ENCODE measurements at places on chromosomes 13 and 19.
A peak's percentile ranks its signal among the peaks of the same experiment; 100 is the strongest.

DNA sequence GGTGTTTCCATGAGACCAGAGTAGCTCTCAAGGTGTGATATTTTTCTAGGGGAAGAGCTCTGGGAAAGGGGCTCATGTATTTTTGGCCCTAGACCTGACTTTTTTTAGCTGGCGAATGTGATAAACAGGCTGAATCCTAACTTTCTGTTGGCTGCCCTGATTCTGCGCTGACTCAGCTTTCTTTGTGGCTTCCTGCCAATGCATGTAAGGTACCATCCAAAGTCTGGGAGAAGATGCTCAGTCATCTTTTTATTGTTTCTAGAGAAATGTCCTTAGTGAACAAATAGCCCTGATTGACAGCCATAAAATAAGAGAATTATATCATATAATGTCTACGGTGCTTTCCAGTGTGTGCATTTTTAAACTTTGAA is 113.6 kb upstream of the MBNL2 start:
- H3K36me3 ChIP-seq = no peaks in the 10 kb centered on the region
- H3K4me3 ChIP-seq = no peak overlapping the region
- peaks cover 31% of the 10 kb centered on the region for H3K27me3 ChIP-seq
- DNase-seq = no peak
- no peak overlapping the region for H3K27ac ChIP-seq

- no peak overlapping the region for H3K4me3 ChIP-seq
- peaks cover 3% of the 10 kb centered on the region for H3K36me3 ChIP-seq
- H3K27me3 ChIP-seq = no peaks in the 10 kb centered on the region
- no peak for DNase-seq
- H3K4me1 ChIP-seq = no peaks in the 10 kb centered on the region
Measured at GRCh38 chr19:34851277-34851804, 75.4 kb upstream of the ZNF30 start.

DNA sequence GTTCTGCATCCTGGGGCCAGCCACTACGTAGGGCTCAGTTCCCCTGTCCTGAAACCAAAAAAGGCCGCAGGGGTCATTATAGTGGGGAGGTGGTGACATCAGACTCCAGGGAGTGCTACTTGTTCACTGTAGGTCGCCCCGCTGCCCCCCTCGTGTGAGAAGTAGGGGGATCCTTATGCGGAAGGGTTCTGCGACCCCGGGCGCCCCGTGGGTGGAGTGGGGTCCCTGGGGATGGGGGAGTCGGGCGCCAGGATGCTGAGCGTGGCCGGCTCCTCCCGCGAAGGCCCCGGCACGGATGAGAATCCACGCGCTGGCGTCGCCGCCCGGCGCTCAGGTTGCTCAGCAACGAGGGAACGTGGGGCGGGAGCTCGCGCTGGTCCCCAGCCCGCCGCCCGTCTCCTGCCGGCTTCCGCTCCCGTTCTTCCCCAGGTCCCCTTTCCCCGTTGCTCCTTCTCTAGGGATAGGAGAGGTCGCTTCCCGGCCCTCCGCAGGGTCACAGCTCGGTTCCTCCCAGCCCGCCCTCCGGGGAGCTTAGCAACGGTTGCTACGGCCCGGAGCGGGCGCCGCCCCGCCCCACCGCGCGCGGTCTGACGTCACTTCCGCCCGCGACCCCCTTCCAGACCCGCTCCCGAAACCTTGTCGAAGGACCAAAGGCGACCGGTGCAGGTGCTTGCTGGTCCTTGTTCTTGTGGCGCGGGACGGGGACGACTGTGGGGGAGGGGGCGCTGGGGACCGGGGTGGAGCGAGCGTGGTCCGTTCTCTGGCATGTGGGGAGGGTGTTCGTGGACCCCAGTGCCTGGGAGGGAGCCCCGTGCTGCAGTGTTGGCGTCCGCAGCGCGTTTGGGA is at the start of gene NAT14:
NAT14 (plus strand) TSS at position 596 of the 846 bp plus-strand sequence. CDS start 521 bp downstream, outside the sequence.
- DNase-seq = peak; percentile 60
- peaks cover 1% of the 10 kb centered on the region for H3K36me3 ChIP-seq
- peaks cover 1% of the 10 kb centered on the region for H3K4me1 ChIP-seq
- no peaks in the 10 kb centered on the region for H3K27me3 ChIP-seq
- peak within 1 kb of the TSS; percentile 70 for H3K27ac ChIP-seq

- peaks cover 21% of the 10 kb centered on the region for H3K4me1 ChIP-seq
- H3K27me3 ChIP-seq = no peaks in the 10 kb centered on the region
- H3K27ac ChIP-seq = peak overlapping the region; percentile 92
- peaks cover 52% of the 10 kb centered on the region for H3K36me3 ChIP-seq
- DNase-seq = no peak
Measured at GRCh38 chr19:36605877-36606478, 865 bp downstream of the ZNF382 start.

GRCh38 chr13:42970824-42971690 is 21.0 kb downstream of the EPSTI1 start:
- H3K27ac ChIP-seq = peak overlapping the region; percentile 5
- peaks cover 13% of the 10 kb centered on the region for H3K4me1 ChIP-seq
- peak; percentile 36 for DNase-seq
- no peak overlapping the region for H3K4me3 ChIP-seq
- no peaks in the 10 kb centered on the region for H3K27me3 ChIP-seq

GRCh38 chr19:6056282-6056741 is 54.0 kb downstream of the RFX2 start:
- peaks cover 23% of the 10 kb centered on the region for H3K4me1 ChIP-seq
- peaks cover 6% of the 10 kb centered on the region for H3K27me3 ChIP-seq
- no peak overlapping the region for H3K4me3 ChIP-seq
- H3K36me3 ChIP-seq = no peaks in the 10 kb centered on the region
- no peak for DNase-seq
- H3K27ac ChIP-seq = no peak overlapping the region

GRCh38 chr19:40726279-40726678 is 9.4 kb downstream of the ITPKC start:
- no peak overlapping the region for H3K27ac ChIP-seq
- peaks cover 5% of the 10 kb centered on the region for H3K4me1 ChIP-seq
- H3K27me3 ChIP-seq = no peaks in the 10 kb centered on the region
- H3K4me3 ChIP-seq = no peak overlapping the region
